NCI-H446 treated with DMSO at 0.1 percent for 48 hours (cell line): ENCODE measurements at places on chromosomes 4 and X.

DNA sequence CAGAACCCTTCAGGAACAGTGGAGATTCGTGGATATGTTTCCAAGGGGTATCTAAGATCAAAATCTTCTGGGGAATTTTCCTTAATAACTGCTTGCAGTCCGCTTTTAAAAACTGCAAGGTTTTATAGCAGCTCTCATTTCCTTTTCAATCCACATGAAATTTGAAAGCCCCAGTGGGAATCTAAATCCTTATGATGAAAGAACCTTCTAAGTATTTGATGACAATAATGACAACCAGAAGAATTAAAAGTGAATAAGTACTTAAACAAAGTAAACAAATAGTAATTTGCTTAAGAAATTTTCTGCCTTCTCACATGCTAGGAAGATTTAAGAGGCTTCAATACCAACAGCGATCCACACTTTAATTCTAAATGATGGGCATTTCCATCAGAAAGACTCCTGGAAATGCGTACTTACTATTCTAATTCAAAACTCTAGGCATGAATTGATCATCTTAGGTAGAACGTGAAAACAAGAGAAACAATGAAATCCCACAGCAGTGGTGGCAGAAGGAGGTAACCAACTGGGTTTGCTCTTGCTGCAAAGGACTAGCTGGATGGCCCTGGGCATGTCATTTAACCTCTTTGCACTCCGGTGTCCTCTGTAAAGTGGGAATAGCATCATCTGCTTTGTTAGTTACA, 37.6 kb upstream of the S100G start:
- no peak for DNase-seq

DNA sequence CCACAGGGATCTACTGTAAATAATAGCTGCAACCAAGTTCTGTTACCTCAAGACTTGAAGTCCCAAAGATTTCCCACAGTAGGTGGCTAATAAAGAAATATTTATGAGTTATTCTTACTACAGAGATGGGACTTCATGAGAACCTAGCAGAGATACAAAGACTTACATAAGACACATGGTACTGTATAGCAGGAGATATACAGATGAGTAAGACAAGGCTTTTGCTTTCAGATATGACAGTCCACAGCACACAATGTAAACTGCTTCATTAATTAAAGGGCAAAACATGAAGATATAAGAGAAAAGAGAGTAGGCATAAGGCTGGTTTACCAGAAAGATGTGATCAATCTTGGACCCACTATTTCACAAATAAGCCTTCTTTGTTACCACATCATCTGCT, 6.6 kb downstream of the ANKRD17 start:
- no peak for DNase-seq

- DNase-seq = no peak
These were observed 52.5 kb downstream of the POF1B start for GRCh38 chrX:85327060-85327333.

DNA sequence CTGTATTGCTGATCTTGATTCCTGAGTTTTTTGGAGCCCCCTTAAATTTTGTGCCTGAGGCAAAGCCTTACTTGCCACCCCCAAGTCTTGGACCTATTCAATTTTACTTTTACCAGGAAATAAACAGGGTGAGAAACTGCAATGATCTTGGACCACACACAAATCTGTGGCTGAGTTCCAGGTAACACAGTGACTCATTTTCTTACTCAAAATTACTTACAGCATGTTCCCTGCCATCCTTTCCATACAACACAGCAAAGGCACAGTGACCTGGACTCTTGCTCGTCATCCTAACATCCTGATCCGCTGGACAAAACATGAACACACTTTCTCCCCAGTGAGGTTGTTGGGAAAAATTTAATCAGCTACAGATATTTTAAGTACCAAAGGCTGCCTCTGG, 60.7 kb upstream of the S100G start:
- no peak for DNase-seq

- DNase-seq = peak; percentile 7
These were observed 855 bp downstream of the GPRASP2 start for GRCh38 chrX:102712981-102713625.

DNA sequence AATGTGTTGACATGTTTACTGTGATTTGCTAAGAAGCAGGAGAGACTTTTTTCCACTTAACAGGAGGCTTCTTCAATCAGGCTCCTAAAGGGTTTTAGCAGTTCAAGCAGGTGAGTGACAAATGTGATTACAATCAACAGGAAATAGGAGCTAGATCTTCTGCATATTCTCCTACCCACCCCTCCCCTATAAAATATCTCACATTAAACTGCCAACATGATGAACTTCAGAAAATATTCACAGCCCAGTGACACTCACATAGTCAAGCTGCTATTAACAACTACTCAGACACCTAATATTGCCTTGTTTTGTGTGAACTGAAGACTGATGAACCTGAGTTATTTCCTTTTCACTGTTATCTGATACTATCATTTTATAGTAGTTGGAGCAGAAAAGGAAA, 55.9 kb upstream of the ANTXR2 start:
- no peak for DNase-seq

- DNase-seq = no peak
These were observed 300.7 kb downstream of the USP46 start for GRCh38 chr4:52358366-52358765.

GRCh38 chr4:140131675-140132229, 22.2 kb downstream of the MAML3 start:
- DNase-seq = no peak

DNA sequence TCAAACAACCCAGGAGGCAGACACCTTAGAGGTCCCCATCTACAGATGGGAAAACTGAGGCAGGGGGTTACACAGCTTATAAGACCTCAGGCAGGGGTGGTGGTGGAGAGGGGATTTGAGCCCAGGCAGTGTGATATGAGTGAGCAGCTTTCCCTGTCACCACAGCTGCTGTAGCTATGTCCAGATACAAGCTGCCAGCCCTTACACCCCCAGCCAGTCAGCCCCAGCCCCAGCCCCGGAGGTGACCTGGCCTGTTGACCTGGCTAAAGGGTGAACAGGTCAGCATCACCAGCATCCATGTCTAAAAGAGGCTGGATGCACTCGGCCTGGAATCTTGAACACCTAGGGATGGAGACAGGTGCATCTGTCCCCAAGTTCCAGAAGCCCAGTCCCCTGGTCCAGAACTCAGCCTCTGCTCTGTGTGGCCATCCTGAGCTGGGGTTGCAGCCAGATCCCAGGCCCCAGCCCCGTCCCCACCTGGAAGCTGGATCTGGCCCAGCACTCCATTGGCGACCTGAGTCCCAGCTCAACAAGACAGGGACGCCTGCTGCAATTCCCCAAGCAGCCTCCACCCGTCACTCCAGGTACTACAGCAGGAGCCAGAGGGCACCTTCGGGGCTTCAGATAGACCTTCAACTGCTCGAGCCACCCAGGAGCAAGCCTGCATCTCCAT, 89.5 kb downstream of the JAKMIP1 start:
- no peak for DNase-seq

DNA sequence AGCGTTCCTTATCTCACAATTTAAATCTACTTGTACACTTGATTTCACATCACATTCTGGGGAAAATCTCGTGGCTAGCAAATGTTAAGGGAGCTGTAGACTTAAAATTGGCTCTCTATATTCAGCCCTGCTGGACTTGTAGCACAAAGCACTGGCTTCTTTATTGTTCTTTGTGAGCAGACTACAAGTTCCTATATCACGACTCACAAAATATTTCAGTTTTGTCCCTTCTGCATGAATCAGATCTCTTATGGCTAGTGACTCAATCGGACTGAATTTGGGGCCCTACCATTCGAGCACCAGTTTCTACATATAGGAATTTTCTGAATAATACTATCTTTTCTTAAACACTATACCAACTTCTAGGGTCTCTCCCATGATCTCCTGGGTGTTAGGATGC, 390.1 kb downstream of the ADAM29 start:
- DNase-seq = no peak

DNA sequence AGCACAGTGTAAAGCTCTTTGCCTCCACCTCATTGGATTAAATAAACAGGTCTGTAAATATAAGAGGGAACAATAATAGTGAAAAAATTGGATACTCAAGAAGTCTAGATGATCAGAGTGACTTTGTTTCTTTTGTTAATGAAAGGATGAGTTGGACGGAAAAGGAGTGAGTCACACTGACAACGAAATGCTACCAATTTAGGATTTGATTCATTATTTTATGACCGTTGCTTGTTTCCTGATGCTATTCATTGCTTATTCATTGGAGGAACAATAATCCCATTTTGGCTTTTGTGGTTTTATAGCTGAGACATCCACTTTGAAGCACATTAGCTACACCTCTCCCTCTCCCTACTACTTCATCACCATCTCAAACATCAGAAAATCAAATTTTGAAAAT, 74.4 kb upstream of the DYNLT3 start:
- DNase-seq = no peak

- DNase-seq = peak; percentile 57
These were observed 2.7 kb downstream of the ABCD1 start for GRCh38 chrX:153727123-153727931.

DNA sequence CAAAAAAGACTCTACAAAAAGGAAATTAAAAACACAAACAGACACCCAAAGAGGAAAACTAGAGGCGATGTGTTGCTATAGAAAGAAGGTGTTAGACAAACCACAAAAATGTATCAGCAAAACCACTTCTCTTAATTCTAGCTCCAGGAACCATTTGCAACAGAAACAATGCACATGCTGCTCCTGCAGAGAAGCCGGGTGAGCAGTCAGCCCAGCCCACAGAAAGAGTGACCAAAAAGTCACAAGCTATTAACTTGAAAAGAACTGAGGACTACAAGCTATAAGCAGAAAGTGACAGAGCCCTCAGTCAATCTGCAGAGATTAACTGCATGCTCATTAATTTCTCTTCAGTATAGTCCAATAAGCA, 96.2 kb upstream of the KLHL13 start:
- no peak for DNase-seq

DNA sequence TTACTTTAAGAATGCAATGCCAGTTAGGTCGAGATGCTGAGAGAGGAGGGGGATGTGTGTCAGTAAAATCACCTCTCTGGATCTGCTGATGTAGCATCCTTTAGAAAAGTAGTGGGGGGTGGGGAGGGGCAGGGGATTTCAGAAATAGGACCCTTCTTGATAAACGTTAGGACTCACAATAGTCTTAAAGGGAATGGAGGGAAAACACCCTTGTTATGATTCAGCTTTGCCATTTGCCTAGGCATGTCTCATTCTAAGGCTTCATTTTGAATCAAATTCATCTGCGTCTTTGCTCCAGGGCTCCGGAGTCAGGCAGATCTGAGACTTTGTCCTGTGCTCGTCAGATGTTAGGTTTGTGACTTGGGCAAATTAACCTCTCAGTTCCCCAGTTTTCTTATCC, 879 bp downstream of the SH2D1A start:
- DNase-seq = no peak

- no peak for DNase-seq
These were observed 46.5 kb upstream of the RAB9B start for GRCh38 chrX:103878466-103879122.

GRCh38 chrX:112012360-112012759, 70.2 kb downstream of the TRPC5 start:
- DNase-seq = no peak
